ENCODE measurements at places on chromosomes 16 and 17.

DNA sequence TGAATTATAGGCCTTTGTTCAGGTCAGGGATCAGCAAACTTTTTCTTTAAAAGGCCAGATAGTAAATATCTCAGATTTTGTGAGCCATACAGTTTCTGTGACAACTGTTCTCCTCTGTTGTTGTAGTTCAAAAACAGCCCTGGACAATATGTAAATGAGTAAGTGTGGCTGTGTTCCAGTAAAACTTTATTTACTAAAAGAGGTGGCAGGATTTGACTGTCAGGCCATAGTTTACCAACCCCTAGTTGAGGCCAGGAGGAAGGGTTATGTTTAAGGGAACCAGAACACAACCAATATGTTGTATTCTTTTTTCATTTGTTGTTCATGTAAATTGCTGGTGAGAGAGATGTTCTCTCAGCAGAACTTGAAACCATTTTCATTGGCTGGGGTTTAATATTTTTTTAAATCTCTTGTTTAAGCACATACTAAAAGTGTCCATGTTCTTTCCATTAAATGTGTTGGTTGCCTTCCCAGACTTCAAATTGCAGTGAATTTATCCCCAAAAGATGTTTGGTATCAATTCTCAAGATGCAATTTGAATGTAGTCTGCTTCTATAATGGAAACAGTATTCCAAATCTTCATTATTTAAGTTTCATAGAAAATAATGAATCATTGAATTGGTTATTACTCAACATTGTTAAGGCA is 260.3 kb downstream of the FTO start:
- no peak for DNase-seq

GRCh38 chr17:10091046-10091445 is 107.4 kb downstream of the GAS7 start:
- DNase-seq: no peak

DNA sequence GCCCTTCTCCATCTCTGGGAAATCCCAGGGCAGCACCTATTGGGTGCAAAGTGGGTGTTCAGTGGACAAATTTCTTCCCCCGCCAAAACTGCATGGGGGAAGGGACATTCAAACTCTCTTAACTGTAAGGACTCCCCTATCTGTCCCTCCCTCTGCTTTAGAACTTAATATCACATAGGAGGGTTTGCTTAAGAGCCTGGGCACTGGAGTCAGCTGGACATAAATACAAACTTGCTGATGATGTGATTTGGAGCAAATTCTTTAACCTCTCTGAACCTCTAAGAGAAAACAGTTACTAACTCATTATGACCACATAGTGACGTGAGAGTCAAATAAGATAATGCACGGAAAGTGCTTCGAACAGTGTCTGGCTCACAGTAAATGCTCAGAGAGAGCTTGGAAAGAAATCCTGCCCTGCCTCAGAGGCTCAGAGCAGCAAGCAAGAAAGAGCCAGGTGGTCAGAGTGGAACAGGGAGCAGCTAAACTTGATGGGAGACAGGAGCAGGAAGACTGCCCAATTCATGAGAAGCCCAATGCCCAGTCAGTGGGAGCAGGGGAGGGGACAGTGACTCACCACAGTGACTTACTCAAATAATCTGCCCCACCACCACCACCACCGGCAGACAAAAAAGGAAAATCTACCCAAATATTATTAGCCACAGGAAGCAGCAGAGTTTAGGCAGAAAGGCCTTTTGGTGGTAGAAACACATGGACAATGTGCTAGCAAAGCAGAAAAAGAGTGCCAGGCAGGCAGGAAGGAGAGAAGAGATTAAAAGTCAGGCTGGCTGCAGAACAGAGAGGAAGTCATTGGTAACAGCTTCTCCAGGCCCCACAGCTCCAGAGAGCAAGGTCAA is 23.9 kb upstream of the CCL1 start:
- no peak for DNase-seq

- peak; percentile 96 for DNase-seq
These were observed at the start of gene NHERF2 for GRCh38 chr16:2026461-2027023. TSS of gene NHERF2 (plus strand) at chr16:2026902. CDS start at chr16:2027006, 104 bp downstream.

DNA sequence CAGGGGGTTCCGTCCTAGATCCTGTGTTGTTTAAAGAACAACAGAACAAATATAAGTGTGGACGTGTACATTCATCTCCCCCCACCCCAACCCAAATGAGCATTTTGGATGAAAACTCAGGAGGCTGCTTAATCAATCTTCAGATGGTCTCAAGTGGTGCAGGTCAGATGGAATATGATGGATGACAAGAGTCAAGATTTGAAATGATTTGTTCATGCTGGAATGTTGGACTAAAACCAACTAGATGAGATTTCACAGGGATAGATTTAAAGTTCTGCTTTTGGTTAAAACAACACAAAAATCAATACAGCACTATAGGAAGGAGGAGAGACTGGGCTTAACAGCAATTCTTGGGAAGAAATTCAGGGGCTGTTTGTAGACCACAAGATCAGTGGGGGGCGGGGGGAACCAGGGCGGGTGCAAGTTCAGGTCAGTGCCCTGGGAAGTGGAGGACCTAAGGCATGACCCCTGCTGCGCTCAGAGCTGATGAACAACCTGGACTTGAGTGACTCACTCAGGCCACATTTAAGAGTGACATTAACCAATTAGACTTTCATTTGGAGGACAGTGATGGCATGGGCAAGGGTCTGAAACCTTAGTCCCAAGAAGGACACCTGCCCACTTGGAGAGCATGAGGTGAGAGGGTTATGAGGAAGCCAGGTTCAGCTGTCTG is 15.1 kb downstream of the TTYH2 start:
- DNase-seq: no peak

DNA sequence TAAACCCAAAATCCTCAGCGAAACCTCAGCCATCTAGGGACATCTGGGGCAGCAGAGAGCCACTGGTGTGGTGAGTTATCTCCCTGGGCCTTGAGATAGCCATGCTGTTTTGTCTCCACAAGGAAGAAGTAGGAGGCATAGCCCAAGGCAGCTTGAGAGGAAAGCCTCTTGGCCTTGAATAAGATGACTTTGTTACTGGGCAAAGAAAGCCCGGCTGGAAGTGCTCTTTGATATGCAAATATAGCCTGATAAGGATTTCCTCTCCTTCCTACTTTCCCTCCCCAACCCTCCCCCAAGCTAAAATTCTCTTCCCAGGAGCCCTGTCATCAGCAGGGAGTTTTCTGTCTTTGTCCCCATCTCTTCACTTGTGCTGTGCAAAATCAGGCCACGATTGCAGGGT is 694.4 kb downstream of the MAF start:
- DNase-seq: peak; percentile 60

DNA sequence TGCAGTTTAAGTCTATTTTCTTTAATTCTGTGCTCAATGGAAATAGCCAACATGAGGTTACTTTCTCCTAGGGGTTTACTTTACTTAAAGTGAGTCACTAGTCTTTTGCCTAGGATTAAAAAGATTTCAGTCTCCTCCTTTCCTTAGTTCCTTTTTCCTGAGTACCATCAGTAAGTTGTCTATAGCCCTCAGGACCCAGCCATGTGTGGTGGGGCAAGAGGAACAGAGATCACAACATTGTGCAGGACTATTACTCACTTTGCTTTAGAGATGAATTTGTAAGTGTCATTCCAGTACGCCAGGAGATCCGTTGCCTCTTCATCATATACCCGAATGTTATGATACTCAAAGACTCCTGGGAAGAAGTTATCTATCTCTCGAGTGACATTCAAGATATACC is 27.7 kb upstream of the CORO6 start:
- DNase-seq: no peak
